ENCODE measurements at places on chromosomes 12 and 14. TPM values are rescaled to one million over a fixed set of nuclear protein-coding genes. Genes with fewer than 3 reads are reported as not detected.

The SLC16A7 gene
- total RNA-seq, result 22.0 TPM

The SRRM4 gene
- not detected for total RNA-seq

The HNF1A gene
- not detected for total RNA-seq

The IL26 gene
- 3.3 TPM for total RNA-seq

The SLC41A2 gene
- 8.0 TPM for total RNA-seq

The TRIM9 gene
- total RNA-seq, result 0.23 TPM

GRCh38 chr12:68665016-68665569 lies 21.7 kb upstream of the NUP107 start:
- no peak overlapping the region for H3K4me3 ChIP-seq
- H3K4me1 ChIP-seq, result peaks cover 16% of the 10 kb centered on the region
- H3K27me3 ChIP-seq, result no peaks in the 10 kb centered on the region
- H3K36me3 ChIP-seq, result peaks cover 40% of the 10 kb centered on the region
- H3K27ac ChIP-seq, result no peak overlapping the region

- peaks cover 11% of the 10 kb centered on the region for H3K27me3 ChIP-seq
- H3K4me1 ChIP-seq, result no peaks in the 10 kb centered on the region
- no peak overlapping the region for H3K27ac ChIP-seq
- no peaks in the 10 kb centered on the region for H3K36me3 ChIP-seq
- no peak overlapping the region for H3K4me3 ChIP-seq
These were observed 68.7 kb downstream of the DHRS2 start for GRCh38 chr14:23704890-23705289.

GRCh38 chr12:74619884-74620283 lies 82.2 kb downstream of the ATXN7L3B start:
- no peaks in the 10 kb centered on the region for H3K4me1 ChIP-seq
- no peak overlapping the region for H3K4me3 ChIP-seq
- H3K36me3 ChIP-seq, result no peaks in the 10 kb centered on the region
- H3K27ac ChIP-seq, result no peak overlapping the region

GRCh38 chr12:109637348-109637747 lies 63.8 kb downstream of the MVK start:
- H3K36me3 ChIP-seq, result no peaks in the 10 kb centered on the region
- no peak overlapping the region for H3K27ac ChIP-seq
- H3K27me3 ChIP-seq, result no peaks in the 10 kb centered on the region

- H3K27ac ChIP-seq, result no peak overlapping the region
- DNase-seq, result no peak
- peaks cover 6% of the 10 kb centered on the region for H3K36me3 ChIP-seq
- H3K27me3 ChIP-seq, result no peaks in the 10 kb centered on the region
- H3K4me3 ChIP-seq, result no peak overlapping the region
These were observed 78.3 kb downstream of the MED13L start for GRCh38 chr12:116199160-116199706.

GRCh38 chr14:45868863-45869262 lies 615.9 kb upstream of the MIS18BP1 start:
- no peak overlapping the region for H3K27ac ChIP-seq
- no peak for DNase-seq
- H3K4me3 ChIP-seq, result no peak overlapping the region
- no peaks in the 10 kb centered on the region for H3K36me3 ChIP-seq
- no peaks in the 10 kb centered on the region for H3K4me1 ChIP-seq

GRCh38 chr12:11635341-11635740 lies 14.1 kb upstream of the ETV6 start:
- no peaks in the 10 kb centered on the region for H3K4me1 ChIP-seq
- H3K27me3 ChIP-seq, result peaks cover 2% of the 10 kb centered on the region
- DNase-seq, result no peak
- no peaks in the 10 kb centered on the region for H3K36me3 ChIP-seq

DNA sequence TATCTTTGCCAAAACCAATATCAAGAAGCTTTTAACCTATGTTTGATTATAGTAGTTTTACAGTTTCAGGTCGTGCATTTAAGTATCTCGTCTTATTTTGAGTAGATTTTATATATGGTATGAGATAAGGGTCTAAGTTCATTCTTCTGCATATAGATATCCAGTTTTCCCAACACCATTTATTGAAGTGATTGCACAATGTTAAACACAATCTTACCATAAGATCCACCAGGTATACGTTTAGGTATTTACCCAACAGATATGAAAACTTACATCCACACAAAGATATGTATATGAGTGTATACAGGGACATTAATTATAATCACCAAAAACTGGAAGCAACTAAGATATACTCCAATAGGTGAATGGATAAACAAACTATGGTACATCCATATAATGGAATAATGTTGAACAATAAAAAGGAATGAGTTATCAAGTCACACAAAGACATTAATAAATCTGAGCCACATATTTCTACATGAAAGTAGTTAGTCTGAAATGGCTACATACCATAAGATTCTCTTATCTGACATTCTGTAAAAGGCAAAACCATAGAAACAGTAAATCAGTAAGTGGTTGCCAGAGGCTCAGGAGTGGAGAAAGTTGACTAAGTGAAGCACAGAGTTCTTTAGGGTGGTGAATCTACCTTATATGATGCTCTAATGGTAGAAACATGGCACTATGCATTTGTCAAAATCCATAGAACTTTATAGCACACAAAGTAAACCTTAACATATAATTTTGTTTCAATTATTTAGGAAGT lies 222.6 kb downstream of the NUAK1 start:
- no peaks in the 10 kb centered on the region for H3K36me3 ChIP-seq
- H3K4me3 ChIP-seq, result no peak overlapping the region
- DNase-seq, result no peak
- H3K4me1 ChIP-seq, result no peaks in the 10 kb centered on the region

GRCh38 chr14:48546996-48547395 lies 871.6 kb upstream of the MDGA2 start:
- no peaks in the 10 kb centered on the region for H3K36me3 ChIP-seq
- H3K4me3 ChIP-seq, result no peak overlapping the region
- H3K27ac ChIP-seq, result no peak overlapping the region
- H3K27me3 ChIP-seq, result no peaks in the 10 kb centered on the region
- no peaks in the 10 kb centered on the region for H3K4me1 ChIP-seq
- no peak for DNase-seq

- no peaks in the 10 kb centered on the region for H3K36me3 ChIP-seq
- H3K27me3 ChIP-seq, result no peaks in the 10 kb centered on the region
- H3K4me3 ChIP-seq, result no peak overlapping the region
- no peak overlapping the region for H3K27ac ChIP-seq
- no peaks in the 10 kb centered on the region for H3K4me1 ChIP-seq
These were observed 105.7 kb downstream of the GRIN2B start for GRCh38 chr12:13875744-13876143.

GRCh38 chr14:97977651-97978261 lies 1180.6 kb downstream of the VRK1 start:
- H3K4me1 ChIP-seq, result peaks cover 50% of the 10 kb centered on the region
- H3K36me3 ChIP-seq, result peaks cover 33% of the 10 kb centered on the region
- no peaks in the 10 kb centered on the region for H3K27me3 ChIP-seq

DNA sequence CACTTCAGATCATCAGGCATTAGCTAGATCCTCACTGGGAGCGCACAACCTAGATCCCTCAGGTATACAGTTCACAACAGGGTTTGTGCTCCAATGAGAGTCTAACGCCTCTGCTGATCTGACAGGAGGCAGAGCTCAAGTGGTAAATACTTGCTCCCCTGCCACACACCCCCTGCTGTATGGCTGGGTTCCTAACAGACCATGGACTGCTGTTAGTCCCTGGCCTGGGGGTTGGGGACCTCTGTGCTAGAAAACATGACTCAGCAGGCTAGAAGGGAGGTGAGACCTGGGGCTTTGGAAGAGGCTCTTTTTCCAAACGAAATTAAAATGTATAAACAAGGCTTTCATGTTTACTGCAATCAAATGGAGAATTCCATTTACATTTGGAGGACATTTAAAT lies 691.1 kb downstream of the FLRT2 start:
- H3K27me3 ChIP-seq, result no peaks in the 10 kb centered on the region
- no peak overlapping the region for H3K27ac ChIP-seq
- H3K4me3 ChIP-seq, result no peak overlapping the region
- DNase-seq, result no peak
- no peaks in the 10 kb centered on the region for H3K36me3 ChIP-seq

GRCh38 chr14:54606178-54606577 lies 39.2 kb downstream of the SAMD4A start:
- H3K4me3 ChIP-seq, result no peak overlapping the region
- H3K27me3 ChIP-seq, result peaks cover 9% of the 10 kb centered on the region
- no peaks in the 10 kb centered on the region for H3K36me3 ChIP-seq
- no peaks in the 10 kb centered on the region for H3K4me1 ChIP-seq
- no peak overlapping the region for H3K27ac ChIP-seq

DNA sequence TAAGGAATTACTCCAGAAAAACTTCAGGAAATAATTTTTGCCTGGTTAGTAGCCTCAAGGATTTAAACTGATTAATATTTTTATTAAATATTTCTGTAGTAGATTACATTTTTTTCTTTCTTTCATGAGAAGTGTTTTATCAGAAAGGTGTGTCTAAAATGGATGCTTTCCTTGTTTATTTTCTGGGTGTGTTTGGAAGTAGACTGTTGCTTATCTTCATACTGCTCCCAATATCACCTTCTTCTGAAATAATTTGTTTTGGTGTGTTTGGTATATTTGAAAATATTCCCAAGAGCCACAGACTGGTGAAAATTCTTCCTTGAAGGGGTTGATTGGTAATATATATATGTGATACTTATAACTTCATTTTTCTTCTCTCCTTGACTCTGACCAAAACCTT lies 10.1 kb upstream of the REP15 start:
- no peak overlapping the region for H3K27ac ChIP-seq
- no peak for DNase-seq
- no peaks in the 10 kb centered on the region for H3K4me1 ChIP-seq
- H3K4me3 ChIP-seq, result no peak overlapping the region
- H3K27me3 ChIP-seq, result no peaks in the 10 kb centered on the region

- no peaks in the 10 kb centered on the region for H3K36me3 ChIP-seq
- H3K27ac ChIP-seq, result no peak overlapping the region
- no peaks in the 10 kb centered on the region for H3K27me3 ChIP-seq
- no peak for DNase-seq
- H3K4me1 ChIP-seq, result no peaks in the 10 kb centered on the region
These were observed 478.5 kb downstream of the NELL2 start for GRCh38 chr12:44397631-44398030.

Measured in activated CD4-positive, alpha-beta memory T cell treated with anti-CD3 and anti-CD28 coated beads, Interleukin-2, amount 10 ng/mL, durations not matched to agents 7 days and 5 days (primary cell).